ENCODE measurements at places on chromosomes 7 and 10.
A peak's percentile ranks its signal among the peaks of the same experiment; 100 is the strongest.

DNA sequence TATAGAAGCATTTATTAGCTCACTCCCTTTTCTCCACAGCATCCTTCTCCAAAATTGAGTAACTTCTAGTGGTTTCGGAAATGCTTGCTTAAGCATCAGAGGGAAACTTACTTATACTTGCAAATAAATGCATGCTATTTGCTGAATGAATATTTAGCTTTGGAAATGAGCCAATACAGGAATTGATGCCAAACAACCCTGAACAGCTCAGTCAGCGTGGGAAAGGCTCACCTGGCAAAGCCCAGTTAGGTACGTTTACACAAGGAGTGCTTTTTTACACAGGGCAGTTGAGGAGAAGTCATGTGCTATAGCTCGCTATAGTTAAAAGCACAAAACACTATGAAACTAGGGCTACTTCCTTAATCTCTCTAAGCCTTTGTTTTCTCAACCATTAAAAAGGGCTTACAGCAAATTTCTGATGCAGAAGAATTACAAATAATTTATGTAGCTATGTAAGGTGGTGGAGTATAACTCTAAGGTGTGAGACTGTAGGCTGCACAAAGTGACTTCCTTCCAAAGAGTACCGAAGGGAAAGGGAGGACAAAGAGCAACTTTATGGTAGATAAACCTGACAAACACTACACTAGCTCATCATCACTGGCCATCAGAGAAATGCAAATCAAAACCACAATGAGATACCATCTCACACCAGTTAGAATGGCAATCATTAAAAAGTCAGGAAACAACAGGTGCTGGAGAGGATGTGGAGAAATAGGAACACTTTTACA lies 498.2 kb downstream of the PHTF2 start:
- DNase-seq, result no peak

- no peak for DNase-seq
Observed at GRCh38 chr7:824081-824480, 8.2 kb upstream of the SUN1 start.

- no peak for DNase-seq
Observed at GRCh38 chr7:86320341-86320740, 323.4 kb upstream of the GRM3 start.

- DNase-seq, result no peak
Observed at GRCh38 chr7:130410868-130411541, 29.8 kb downstream of the CEP41 start.

DNA sequence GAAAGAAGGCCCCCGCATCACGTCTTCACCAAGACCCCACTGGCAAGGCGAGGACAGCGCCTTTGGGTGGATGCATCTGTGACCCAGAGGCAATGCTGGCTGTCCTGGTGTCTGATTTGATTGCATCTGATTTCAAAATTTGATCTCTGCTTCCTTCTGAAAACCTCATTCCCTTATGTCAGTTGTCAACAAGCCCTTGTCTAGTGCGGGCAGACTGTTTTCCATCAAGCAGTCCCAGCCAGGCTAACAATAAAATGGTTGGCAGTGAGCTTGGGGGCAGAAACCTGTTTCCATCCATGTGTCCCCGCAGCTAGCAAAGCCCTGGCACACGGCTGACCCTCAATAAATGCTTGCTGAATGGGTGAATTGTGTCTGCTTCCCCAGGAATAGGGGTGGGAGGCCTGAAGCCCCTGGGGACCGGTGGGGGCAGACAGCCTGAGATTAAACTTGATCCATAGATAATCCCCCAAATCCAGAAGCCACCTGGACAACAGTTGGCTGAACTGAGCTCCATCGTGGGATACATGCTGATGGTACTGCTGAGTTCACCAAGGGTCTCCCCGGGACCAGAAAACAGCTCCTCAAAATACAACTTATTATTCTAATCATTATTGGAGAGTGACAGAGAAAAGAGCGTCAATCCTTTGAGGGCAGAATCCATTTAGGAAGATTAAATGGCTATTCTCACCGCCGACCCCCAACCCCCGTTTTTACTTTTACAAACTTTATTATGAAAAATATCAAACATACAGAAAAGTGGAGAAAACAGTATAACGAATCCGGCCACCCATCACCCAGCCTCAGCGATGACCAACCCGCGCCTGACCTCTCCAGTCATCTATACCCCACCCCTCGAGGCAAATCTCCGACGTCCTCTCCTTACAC lies 912 bp upstream of the DUSP5 start:
- peak; percentile 33 for DNase-seq

GRCh38 chr7:106740806-106741205 lies 79.8 kb upstream of the CCDC71L start:
- no peak for DNase-seq

DNA sequence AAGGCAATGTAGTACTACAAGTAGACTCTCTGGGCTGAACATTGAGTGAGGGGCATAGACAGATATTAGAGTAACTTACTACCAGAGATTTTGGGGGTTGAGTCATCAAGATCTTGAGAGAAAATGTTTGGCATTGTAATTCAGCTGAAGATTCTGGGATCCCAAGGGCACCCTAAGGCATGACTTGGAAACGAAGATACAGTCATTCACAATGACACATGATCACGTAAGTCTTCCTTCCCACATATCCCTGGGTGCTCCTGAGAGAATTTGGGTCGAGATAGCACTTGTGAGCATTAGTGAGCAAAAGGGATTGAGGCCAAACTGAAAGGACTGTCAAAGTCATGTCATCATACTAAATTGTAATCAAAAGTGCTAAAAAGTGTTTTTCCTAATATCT lies 192.5 kb upstream of the PCLO start:
- DNase-seq, result no peak

- DNase-seq, result no peak
Observed at GRCh38 chr10:96619120-96619519, 32.3 kb upstream of the TM9SF3 start.

GRCh38 chr10:114142018-114142417 lies 32.0 kb downstream of the CCDC186 start:
- no peak for DNase-seq

GRCh38 chr7:47366211-47366610 lies 215.7 kb downstream of the TNS3 start:
- no peak for DNase-seq

Data from fibroblast of pulmonary artery (primary cell).